ENCODE measurements at places on chromosomes 12 and 14. TPM values are rescaled to one million over a fixed set of nuclear protein-coding genes. Genes with fewer than 3 reads are reported as not detected.

- DNase-seq, result no peak
Observed at GRCh38 chr14:85454226-85454813, 75.6 kb upstream of the FLRT2 start.

- peak; percentile 68 for DNase-seq
Observed at GRCh38 chr12:51980051-51980808, 26.5 kb upstream of the TAMALIN start.

Gene IL26
- total RNA-seq, result not detected

- no peak for DNase-seq
Observed at GRCh38 chr14:61471297-61472005, 150.1 kb downstream of the PRKCH start.

Gene TROAP
- 8.6 TPM for total RNA-seq

Gene OR11H7
- not detected for total RNA-seq

DNA sequence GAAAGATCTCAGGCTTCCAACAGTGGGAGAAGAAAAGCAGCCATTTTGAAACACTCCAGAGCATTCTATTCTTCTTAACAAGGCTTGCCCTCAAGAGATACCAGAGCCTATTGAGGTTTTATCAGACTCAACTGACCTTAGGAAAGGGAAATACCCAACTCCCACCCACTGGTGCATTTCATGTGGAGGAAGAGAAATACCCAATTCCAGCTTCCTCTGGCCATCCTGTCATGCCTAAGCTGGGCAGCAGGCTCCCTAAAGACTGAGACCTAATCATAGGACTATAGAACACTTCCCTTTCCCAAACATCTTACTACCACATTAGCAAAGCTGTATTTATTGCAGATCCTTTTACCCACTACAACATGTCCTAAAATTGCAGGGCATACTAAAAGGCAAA, 164.5 kb downstream of the KIF21A start:
- DNase-seq, result no peak

DNA sequence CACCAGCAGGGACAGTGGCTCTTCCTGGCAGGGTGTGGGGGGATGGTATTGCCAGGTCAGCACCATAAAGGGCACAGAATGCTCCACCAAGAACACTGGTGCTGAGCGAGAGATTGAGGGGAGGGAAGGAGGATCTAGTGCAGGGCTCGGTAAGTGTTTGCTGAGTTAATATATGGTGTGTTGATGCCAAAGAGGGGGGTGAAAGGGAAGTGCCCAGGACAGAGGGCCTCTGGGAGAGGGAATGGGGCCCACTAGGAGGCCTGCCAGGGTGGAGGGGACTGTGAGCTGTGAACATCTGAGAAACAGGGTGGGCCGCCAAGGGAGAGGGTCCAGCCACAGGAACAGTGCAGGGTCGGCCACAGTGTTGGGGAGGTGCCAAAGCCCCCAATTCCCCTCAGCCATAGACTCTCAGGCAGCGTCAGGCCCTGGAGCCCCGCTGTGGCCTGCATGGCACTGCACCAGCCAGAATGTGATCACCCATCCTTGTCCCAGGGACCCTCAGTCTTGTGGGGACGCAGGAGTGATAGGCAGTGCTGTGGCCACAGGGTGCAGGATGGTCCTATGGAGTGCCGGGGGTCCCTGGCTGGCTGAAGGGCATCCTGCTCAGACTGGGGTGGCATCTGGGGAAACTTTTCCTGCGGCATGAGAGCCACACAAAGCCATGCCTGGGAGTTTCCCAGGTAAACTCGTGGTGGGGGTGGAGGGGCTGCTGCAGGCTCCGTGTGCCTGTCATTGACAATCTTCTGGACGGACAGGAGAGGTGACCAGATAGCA, 11.9 kb downstream of the RIN3 start:
- no peak for DNase-seq

GRCh38 chr12:105922670-105923102, 216.1 kb downstream of the NUAK1 start:
- DNase-seq, result no peak

Gene TAS2R9
- not detected for total RNA-seq

Gene FGF23
- not detected for total RNA-seq

Gene STX2
- 2.9 TPM for total RNA-seq

DNA sequence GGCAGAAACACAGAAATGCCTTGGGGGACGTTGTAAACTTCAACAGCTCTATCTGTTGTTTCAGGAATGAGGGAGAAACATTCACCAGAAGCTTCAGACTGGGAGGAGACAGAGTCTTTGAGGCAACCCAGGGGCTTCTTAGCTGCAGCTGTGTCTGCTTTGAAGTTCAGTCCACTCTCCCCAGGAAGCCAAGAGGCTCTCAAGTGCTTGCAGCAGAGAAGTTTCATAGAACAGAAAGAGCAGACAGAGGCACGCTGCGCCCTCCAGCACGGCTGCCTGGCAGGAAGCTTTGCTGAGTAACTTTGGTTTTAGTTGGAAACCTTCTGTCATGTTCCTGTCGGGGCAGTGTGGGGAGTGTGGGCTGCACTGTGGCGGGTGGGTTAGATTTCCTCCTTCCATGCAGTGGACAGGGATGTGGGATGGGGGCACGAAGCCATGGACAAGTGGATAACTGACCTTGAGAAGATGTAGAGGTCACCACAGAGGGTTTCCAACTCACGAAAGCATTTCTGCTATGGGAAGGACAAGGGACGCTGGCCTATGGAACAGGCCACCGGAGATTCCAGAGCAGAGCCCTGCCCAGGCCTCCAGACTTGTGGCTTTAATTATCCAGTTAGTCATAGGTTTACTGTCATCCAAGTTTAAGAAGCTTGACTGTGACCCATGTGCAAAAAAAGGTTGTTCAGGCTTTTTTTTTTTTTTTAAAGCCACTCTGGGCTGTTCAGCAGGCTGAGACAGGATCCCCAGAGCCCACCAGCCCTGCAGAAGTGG, 107.7 kb downstream of the ARF6 start:
- peak; percentile 72 for DNase-seq

GRCh38 chr14:94051115-94051514, 25.0 kb downstream of the OTUB2 start:
- DNase-seq, result peak; percentile 13

Gene OGFOD2
- 13.2 TPM for total RNA-seq

Gene P2RX7
- total RNA-seq, result 38.6 TPM

Gene RITA1
- 14.5 TPM for total RNA-seq

GRCh38 chr12:130704606-130705005, 11.5 kb downstream of the RIMBP2 start:
- peak; percentile 72 for DNase-seq

DNA sequence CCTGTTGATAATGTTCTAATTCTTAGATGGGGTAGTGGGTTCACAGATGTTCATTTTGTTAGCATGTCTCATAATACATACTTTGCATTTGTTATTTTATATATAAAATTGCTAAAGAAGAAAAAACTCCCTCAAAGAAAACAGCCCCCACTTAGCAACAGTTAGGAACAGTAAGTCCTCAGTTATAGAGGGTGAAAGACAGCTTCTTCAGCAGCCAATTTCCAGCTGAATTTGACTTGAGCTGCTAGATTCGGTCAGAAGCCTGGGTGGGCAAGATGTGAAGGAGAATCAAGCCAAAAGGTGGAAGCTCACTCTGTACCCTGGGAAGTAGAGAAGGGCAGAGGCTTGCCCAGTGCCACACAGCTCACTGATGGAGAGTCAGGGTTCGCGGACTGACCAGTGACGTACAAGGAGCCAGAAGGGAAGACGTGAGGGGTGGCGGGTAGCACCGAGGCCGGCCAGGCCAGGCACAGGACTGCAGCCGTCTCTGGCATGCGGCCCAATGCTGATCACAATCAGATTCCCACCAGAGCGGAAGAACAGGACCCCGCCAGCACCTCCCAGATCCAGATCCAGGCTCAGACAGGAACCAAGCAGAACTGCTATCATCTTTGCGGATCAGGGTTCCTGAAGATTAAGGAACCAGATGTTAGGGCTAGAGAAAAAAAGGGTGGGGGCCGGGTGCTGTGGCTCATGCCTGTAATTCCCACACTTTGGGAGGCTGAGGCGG, 30.4 kb upstream of the VWF start:
- DNase-seq, result peak; percentile 26

DNA sequence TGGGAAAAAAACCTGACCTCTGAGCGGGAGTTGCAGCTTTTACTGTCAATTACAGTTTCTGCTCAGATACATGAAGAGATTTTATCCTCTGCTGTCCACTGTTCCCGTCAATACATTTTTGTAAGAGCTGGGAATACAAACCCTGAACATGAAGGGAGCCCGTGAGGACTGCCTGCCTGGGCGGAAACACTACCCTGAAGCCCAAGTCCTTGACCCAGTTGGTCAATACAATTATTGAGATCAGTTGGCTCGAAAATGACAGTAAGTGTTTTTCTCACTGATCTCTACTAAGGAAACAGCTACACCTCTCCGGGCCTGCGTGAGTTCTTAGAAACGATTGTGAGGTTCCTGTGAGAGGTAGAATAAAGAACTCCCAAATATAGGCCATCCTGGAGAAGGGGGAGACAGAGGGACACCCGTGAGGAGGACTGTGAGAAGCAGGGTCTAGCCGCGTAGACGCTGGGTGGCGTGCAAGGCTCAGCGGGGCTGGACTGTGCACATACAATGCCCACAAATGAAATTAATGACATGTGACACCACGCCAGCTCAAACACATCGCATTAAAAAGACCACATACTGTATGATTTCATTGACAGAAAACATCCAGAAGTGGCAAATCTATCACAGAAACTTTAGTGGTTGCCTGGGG, 509.5 kb downstream of the TMEM132D start:
- no peak for DNase-seq

Gene FOXN4
- total RNA-seq, result 0.12 TPM

GRCh38 chr14:39492267-39492666, 60.0 kb upstream of the FBXO33 start:
- DNase-seq, result no peak

Gene SELPLG
- 4.6 TPM for total RNA-seq

GRCh38 chr12:126487431-126487980, 1422.3 kb downstream of the AACS start:
- no peak for DNase-seq

DNA sequence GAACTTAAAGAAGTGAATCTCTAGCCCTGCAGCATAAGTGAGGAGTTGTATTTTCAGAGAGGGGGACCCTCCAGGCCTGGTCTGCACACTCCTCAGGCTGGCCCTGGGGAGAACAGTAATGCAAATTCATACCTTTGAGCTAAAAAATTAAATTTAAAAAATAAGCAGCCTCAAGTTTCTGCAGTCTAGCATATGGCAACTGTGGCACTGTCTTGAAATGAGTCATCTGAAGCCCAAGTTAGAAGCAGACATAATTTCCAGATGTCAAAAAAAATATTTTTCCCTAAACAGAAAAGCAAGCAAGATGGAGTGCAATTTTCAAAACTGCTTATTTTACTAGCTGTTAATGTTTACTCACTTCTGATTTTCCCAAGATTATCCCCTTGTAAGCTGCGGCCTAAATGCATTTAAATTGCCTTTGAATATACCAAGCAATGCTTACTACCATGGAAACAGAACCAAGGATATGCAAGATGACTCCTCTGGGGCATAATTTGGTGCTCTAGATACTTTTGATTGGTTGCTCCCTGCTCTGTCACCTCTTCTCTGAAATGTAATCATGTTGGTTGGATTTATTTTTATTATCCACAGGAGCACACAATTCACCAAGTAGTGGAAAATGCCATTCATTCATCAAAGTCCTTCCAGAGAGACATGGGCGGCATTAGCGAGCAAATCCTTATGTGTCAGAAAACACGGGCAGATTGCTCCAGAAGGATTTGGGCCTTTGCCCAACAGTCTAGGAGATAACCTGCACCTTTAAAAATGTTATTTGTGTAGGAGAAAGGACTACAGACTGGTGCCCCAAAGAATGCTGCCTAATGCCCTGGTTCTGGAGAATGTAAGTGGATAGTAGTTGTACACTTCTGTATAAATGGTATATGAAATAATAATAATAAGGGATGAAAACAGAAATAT, 25.0 kb upstream of the DHRS7 start:
- no peak for DNase-seq

DNA sequence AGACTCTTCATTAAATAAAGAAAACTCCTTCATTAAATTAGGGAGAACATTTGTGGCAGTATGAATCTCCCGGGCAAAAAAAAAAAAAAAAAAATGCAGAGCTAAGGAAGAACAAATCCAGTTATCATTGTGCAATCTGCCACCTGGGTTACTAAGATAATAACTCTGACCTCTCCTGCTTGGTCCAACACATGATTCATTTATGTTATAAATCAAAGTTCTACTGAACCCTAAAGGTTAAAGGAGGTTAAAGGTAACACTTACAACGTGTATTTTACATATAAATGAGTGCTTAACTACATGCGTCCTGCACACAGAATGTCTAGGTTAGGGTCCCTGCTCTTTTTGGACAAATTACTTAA, 4.2 kb downstream of the TGFB3 start:
- no peak for DNase-seq

Gene LHX5
- not detected for total RNA-seq

GRCh38 chr12:47817272-47818006, 2.3 kb downstream of the HDAC7 start:
- peak; percentile 85 for DNase-seq

DNA sequence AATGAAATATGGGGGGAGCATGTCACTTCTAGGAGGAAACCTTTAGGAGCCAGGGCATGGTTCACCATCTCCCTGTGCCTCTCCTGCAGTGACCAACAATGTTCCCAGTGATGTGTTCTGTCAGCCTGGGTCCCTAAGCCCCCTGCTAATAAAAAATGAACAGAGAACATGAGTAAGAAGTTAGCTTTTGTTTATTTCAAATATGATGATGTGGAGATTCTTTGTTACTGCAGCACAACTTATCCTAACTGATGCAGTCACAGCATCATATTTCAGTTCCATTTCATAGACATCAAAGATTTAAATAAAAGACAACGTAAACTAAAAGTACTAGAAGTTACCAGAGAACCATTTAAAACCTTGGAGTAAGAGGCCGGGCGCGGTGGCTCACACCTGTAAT, 43.9 kb downstream of the SERPINA3 start:
- no peak for DNase-seq

Gene HRK
- 0.38 TPM for total RNA-seq

Gene SCN8A
- 0.80 TPM for total RNA-seq

- no peak for DNase-seq
Observed at GRCh38 chr14:35532783-35533356, 1.1 kb upstream of the INSM2 start.

GRCh38 chr12:110179291-110179690, 55.1 kb downstream of the IFT81 start:
- DNase-seq, result no peak

GRCh38 chr14:42510071-42510470, 903.4 kb downstream of the LRFN5 start:
- no peak for DNase-seq

Gene TM9SF1
- 64.4 TPM for total RNA-seq

DNA sequence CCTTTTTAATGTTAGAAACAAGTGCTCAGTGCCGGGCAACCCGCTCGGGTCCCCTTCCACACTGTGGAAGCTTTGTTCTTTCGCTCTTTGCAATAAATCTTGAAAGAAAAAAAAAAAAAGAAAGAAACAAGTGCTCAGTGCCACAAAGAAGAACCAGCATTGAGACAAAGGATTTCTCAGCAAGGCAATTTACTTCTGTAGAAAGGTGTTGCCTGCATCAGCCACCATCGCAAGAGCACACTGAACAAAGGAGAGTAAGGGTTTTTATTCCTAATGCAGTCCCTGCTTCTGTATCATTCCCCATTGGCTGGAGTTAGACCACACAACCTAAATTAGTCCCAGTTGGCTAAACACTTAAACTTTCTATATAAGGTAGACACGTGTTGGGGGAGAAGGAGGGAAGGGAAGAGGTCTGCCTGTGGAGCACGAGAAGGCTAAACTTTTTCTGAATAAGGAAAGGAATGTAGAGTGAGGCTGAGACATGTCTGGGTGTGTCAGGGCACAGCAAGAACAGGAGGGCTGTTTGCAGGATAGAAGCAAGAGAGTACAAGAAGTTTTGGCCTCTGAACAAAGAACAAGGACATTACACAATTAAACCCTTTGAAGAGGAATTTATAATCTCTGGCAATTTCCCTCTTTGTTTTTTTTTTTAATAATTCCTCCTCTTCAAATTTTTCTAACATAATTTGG, 21.4 kb downstream of the KLRF2 start:
- DNase-seq, result no peak
